ENCODE measurements at places on chromosomes 3 and 15. TPM values are rescaled to one million over a fixed set of nuclear protein-coding genes. Genes with fewer than 3 reads are reported as not detected.

KNG1 gene
- not detected for total RNA-seq

CNTN6 gene
- total RNA-seq: not detected

FEZF2 gene
- not detected for total RNA-seq

ZDHHC19 gene
- not detected for total RNA-seq

HACD3 gene
- 80.5 TPM for total RNA-seq

SNTN gene
- total RNA-seq: not detected

UBE3A gene
- total RNA-seq: 55.8 TPM

CHL1 gene
- 16.2 TPM for total RNA-seq

MPI gene
- 54.4 TPM for total RNA-seq

GOLGA6L9 gene
- 1.7 TPM for total RNA-seq

SLC4A7 gene
- 256 TPM for total RNA-seq

SETD2 gene
- total RNA-seq: 23.8 TPM

B2M gene
- total RNA-seq: 1,895 TPM

CSK gene
- 25.5 TPM for total RNA-seq

RBP2 gene
- total RNA-seq: not detected

AMIGO3 gene
- under 0.01 TPM for total RNA-seq

GHSR gene
- not detected for total RNA-seq

OR5H15 gene
- not detected for total RNA-seq

SI gene
- not detected for total RNA-seq

RARB gene
- total RNA-seq: 11.7 TPM

TNFAIP8L3 gene
- total RNA-seq: 80.4 TPM

ESYT3 gene
- total RNA-seq: 0.16 TPM

ZCWPW2 gene
- total RNA-seq: 1.1 TPM

UROC1 gene
- total RNA-seq: not detected

MYLK gene
- total RNA-seq: 524 TPM
